ENCODE measurements at places on chromosomes 7 and 10. TPM values are rescaled to one million over a fixed set of nuclear protein-coding genes. Genes with fewer than 3 reads are reported as not detected.

NUPR2 gene
- total RNA-seq = not detected

CYP3A7 gene
- total RNA-seq = 37.8 TPM

GJC3 gene
- total RNA-seq = not detected

SYT15B gene
- not detected for total RNA-seq

GIMAP7 gene
- not detected for total RNA-seq

BPGM gene
- 25.8 TPM for total RNA-seq

ATOH7 gene
- total RNA-seq = not detected

DMBT1 gene
- total RNA-seq = under 0.01 TPM

INHBA gene
- 4.1 TPM for total RNA-seq

TRPV5 gene
- total RNA-seq = not detected

ECHDC3 gene
- total RNA-seq = 16.2 TPM

ANAPC16 gene
- total RNA-seq = 54.2 TPM

NPSR1 gene
- not detected for total RNA-seq

TASOR2 gene
- 85.3 TPM for total RNA-seq

ADD3 gene
- total RNA-seq = 93.0 TPM

LMTK2 gene
- total RNA-seq = 6.9 TPM

CYP2C18 gene
- total RNA-seq = not detected

AOAH gene
- not detected for total RNA-seq

MYO3A gene
- not detected for total RNA-seq

MRPS17 gene
- total RNA-seq = 20.8 TPM

IMPDH1 gene
- 56.5 TPM for total RNA-seq

TIMM23B gene
- total RNA-seq = 13.1 TPM

RNF32 gene
- total RNA-seq = 2.8 TPM

RELN gene
- total RNA-seq = 0.33 TPM

CALML3 gene
- not detected for total RNA-seq

OR6V1 gene
- total RNA-seq = not detected

PNLIP gene
- not detected for total RNA-seq

EBLN1 gene
- not detected for total RNA-seq

AKAP9 gene
- 30.8 TPM for total RNA-seq

ATRNL1 gene
- total RNA-seq = 0.33 TPM

COPS6 gene
- total RNA-seq = 71.0 TPM

VAX1 gene
- not detected for total RNA-seq

SPDYE11 gene
- not detected for total RNA-seq

SFRP4 gene
- total RNA-seq = 54.2 TPM

EGFR gene
- 36.0 TPM for total RNA-seq

SERPINE1 gene
- 167 TPM for total RNA-seq

ERV3-1 gene
- 8.8 TPM for total RNA-seq

PLPP4 gene
- total RNA-seq = 0.26 TPM

SPDYE18 gene
- total RNA-seq = 0.50 TPM

MYOF gene
- total RNA-seq = 298 TPM

STOX1 gene
- total RNA-seq = under 0.01 TPM

ITPRIP gene
- total RNA-seq = 6.8 TPM

CTTNBP2 gene
- total RNA-seq = 4.4 TPM

LIPJ gene
- total RNA-seq = 0.26 TPM

C7orf25 gene
- total RNA-seq = 8.8 TPM

NMT2 gene
- total RNA-seq = 21.0 TPM

FAM237B gene
- total RNA-seq = not detected

FAM131B gene
- total RNA-seq = 3.8 TPM

FGL2 gene
- 97.6 TPM for total RNA-seq

PLEKHA1 gene
- total RNA-seq = 9.5 TPM

CCDC146 gene
- total RNA-seq = 2.8 TPM

STEAP1B gene
- total RNA-seq = 10.3 TPM
